ENCODE measurements at places on chromosomes 12 and 14.

DNA sequence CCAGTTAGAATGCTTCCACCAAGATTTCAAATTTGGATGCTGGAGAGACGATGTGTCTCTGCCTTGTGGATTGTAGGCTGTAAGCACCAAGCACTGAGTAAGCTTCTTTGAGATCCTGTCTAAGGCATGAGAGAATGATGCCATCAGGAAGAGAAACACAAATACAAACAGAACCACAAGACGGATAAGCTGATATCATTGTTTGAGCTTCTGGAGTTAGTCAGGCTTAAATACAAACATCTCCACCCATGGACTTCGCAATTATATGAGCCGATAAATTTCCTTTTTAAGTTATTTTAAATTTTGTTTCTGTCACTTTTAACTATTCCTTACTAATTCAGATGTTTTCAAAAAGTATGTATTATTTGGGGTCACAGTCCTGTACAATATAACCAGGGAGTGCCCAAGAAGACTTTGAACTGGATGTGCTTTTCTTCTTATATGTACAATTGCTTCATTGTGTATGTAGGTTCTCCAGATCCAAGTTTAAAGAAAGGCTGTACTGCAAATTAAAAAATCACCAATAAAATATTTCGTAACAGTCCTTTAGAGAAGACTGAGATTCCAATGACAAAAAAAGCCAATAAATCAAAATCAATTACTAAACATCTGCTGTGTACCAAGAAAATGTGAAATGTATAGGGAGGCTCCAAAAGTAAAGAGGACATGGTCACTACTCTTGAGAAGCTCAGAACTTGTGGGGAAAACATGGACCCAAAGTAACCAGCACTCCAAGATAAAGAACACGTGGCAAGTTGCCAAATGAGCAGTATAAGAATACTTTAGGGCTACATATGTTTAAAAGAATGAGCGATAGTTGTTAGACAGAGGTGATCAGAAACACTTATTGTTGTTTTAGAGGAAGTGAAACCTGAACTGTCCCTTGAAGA lies 274.1 kb downstream of the ADAMTS20 start:
- DNase-seq, result no peak

- no peak for DNase-seq
Measured at GRCh38 chr14:101008631-101009336, 105.3 kb upstream of the RTL1 start.

- DNase-seq, result no peak
Measured at GRCh38 chr12:103855036-103855712, 14.1 kb upstream of the NT5DC3 start.

GRCh38 chr14:61628016-61628725 lies 67.1 kb upstream of the HIF1A start:
- no peak for DNase-seq

DNA sequence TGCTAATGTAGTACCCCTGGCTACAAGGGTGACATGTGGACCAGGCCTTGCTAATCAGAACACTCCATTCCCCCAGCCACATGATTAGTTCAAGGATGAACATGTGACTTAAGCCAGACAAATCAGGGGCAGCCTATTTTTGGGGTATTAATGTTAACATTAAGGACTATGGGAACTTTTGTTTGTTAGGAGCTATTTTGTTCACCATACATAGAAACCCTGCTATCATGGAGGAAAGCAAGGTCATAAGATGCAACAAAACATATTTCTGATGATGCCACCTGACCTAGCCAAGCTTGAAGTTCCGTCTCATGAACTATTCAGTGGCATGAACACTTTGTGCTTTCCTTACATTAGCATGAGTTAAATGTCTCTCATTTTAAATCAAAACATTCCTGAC lies 90.8 kb upstream of the PELI2 start:
- DNase-seq, result no peak

DNA sequence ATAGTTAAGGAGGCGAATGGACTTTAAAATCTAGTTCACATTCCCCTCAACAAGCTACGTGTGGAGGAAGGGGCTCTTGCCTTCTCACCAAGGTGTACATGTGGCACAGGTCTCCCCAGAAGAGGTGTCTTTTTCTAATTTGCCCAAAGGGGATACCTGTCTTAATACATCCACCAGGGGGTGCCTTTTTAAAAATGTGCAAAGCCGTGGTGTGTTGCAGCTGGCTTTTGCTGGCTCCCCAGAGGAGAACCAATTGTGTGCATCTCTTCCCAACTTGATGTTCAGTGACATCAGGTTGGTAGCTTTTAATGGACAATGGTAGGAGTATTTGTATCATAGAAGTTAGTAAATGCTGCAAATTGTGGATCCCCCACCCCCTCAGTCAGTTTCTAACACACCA lies 33.8 kb downstream of the CREBL2 start:
- DNase-seq, result no peak

GRCh38 chr12:38745601-38746000 lies 159.8 kb downstream of the CPNE8 start:
- DNase-seq, result no peak
